ENCODE measurements at places on chromosomes 4 and X.

DNA sequence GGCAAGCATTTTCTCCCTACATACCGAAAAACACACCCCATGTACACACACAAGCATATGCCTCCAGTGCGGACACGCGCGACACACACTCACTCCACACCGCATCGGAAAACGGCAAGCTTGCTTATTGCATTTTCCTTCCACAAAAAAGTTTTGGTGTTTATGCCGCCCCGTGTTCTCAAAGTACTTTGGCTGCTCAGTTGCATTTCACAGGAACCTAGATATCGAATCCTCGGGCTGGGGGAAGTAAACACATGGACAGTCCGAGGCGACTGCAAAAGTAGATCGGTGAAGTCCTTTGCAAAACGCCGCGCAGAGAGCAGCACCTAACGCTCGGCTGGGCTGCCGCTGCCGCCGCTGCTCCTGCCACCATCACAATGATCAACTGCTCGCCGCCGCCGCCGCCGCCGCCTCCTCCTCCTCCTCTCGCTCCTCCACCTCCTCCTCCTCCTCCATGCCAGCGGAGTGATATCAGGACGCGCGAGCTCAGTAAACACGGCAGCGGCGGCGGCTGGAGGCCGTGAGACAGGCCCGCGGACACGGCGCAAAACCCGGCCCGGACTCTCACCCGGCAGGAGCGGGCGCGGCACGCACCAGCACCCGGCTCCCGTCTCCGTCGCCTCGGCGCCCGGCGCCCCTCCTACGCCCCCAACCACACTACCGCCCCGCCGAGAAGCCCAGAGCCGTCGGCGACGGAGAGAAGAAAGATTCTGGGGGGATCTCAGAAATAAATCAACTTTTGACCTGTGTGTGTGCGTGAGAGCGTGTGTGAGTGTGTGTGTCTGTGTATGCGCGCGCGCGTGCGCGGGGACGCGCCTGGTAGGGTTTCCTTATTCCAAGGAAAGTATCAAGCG is at the start of gene MAML3:
Gene MAML3 (minus strand): TSS at position 467 of the 854 bp plus-strand sequence. CDS start 857 bp downstream, outside the sequence.
- peak; percentile 79 for DNase-seq

DNA sequence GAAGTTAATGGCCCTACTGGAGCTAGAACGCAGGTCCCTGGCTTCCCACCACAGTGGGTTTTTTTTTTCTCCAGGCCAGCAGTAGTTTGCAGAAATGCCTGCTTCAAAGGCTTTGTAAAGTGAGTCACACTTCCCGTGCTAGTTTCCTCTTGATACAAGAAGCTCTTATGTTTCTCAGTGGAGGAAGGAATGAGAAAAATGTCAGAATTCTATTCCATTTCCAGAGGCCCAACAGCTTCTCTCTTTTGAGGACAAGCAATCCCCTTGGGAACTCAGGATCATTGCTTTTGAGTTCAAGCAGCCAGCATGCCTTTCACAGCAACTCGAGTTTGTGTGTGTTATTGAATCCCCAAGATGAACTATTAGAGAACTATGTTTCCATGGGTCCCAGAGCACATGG is 134.3 kb downstream of the GUCY2F start:
- DNase-seq = no peak

GRCh38 chrX:107935200-107935599 is 47.0 kb downstream of the TEX13B start:
- no peak for DNase-seq

- no peak for DNase-seq
These were observed 182.9 kb upstream of the NHS start for GRCh38 chrX:17192106-17192505.

DNA sequence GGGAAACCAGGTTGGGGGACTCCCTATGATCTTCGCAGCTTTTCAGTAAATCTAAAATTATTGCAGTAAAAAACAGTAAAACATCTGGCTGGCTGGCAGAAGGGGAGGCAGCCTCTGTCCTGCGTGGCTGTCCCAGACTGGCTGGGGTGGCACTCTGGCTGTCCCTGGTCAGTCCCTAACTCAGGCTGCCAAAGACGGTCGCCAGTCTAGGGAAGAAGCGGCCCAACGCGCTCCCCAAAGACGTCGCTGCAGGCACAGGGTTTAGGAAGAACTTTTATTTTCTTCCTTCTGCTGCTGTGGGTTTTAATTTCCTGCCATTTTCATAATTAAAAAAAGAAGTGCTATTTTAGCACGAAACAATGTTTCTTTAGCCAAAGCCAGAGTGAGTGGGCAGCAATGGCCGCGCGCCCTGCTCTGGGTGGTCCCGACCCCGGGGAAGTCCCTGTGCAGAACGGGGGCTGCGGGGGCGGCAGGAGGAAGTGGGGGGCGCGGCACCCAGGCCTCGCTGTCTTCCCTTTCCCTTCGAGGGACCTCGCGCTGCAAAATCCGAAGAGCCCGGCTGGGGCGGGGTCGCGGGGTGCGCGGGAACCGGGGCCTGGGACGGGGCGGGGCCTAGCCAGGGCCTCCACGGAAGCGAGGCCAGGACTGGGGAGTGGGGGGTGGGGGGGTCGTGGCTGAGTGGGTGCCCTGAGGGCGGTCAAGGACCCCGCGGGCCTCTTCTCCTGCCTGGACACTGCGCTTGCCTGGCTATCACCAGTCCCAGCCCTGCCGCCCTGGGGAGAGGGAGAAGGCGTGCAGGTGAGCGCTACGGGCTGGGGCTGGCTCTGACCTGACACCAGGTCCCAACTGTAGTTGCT is 6.3 kb upstream of the LETM1 start:
- DNase-seq = peak; percentile 56

Measured in stimulated activated CD4-positive, alpha-beta T cell treated with anti-CD3 and anti-CD28 coated beads, Interleukin-2, amount 100 ng/mL, for 24 hours (primary cell).